Stromal cell of bone marrow (primary cell): ENCODE measurements at places on chromosomes 7 and 10.

- no peak for DNase-seq
Observed at GRCh38 chr10:132916421-132916841, 25.9 kb downstream of the CFAP46 start.

DNA sequence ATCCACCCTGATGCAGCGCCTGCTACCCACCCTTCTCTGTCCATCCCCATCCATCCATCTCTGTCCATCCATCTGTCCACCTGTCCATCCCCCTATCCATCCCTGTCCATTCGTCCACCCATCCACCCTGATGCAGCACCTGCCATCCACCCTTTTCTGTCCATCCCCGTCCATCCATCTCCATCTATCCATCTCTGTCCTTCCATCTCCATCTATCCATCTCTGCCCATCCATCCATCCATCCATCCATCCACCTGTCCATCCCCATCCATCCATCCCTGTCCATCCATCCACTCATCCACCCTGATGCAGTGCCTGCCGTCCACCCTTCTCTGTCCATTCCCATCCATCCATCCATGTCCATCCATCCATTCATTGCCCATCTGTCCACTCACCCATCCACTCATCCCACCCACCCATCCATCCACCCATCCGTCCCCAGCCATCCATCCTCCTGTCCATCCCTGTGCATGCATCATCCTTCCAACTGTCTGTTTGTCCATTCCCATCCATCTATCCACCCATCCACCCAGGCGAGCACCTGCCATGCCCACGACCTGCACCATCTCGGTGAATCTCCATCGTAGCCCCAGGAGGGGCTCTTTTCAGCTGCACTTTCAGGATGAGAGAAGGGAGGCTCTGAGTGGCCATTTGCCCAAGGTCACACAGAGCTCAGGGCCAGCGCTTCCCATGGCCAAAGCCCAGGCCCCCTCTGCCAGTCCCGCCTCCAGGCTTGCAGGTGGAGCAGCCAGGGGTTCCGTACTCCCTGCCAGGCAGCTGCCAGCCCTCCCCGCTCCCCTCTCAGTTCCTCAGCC, 137.4 kb downstream of the LHPP start:
- DNase-seq: no peak

DNA sequence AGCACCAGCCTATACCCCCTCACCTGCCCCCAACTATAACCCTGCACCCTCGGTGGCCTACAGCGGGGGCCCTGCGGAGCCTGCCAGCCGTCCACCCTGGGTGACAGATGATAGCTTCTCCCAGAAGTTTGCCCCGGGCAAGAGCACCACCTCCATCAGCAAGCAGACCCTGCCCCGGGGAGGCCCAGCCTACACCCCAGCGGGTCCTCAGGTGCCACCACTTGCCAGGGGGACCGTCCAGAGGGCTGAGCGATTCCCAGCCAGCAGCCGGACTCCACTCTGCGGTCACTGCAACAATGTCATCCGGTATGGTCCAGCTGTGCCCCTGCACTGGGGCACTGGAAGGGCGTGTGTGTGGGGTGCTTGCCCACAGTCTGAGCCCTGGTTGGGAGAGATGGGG, 40.0 kb upstream of the BMPR1A start:
- no peak for DNase-seq

DNA sequence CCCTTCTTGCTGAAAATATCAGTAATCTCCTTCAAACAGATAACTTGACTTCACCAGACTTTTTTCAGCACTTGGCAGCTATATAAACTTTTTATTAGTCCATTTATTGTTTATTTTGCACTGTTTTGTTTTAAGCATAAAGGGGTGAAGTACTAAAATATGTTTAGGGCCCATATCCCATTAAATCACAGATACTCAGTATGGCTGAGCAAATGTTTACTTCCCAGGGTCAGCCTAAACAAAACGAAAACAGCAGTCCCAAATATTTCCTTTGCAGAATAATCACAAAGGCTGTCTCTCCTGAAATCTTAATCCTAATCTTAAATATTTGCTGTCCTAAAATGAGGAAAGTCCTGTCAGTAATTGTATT, 649.6 kb downstream of the TNS3 start:
- DNase-seq: no peak

- DNase-seq: no peak
Observed at GRCh38 chr10:88497913-88498312, 85.2 kb downstream of the RNLS start.

GRCh38 chr10:78866731-78867554, 201.8 kb upstream of the ZMIZ1 start:
- no peak for DNase-seq

DNA sequence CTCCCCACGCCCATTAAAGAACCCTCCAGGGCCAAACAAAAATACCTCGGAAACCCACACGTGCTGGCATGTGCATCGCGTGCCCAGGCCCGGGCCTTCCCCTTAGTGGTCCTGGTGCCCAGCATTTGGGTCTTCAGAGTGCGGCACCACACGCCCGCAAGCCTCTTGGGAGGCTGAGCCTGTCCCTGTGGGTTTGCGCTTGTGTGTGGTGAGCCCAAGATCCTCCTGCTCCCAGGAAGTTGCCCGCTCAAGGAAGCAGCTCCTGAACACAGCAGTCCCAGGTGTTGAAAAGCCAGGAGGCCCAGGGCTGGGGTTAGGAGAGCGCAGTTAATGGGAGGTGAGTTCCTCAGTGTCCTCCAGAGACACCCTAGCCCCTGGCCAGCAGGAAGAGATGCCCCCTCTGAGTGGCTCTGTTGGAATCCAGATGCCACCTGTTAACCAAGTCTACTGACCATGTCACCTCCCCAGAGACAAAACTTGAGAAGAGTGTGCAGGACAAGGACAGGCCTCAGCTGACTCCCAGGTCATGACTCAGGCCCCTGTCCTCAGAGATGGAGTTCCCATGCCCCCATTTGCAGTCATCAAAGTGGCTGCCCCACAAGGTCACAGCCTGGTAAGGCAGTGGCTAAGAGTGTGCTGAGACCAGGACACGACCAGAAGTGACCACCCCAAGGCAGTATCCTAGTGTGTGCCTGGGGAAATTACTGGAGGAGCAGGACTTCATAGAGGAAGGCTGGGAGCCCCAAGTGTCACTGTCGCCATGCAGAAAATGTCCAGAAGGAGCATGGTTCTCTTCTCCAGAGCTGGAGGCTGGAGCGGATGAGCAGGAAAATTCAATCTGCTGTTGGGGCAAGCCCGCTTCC, 5.2 kb downstream of the FZD9 start:
- no peak for DNase-seq

DNA sequence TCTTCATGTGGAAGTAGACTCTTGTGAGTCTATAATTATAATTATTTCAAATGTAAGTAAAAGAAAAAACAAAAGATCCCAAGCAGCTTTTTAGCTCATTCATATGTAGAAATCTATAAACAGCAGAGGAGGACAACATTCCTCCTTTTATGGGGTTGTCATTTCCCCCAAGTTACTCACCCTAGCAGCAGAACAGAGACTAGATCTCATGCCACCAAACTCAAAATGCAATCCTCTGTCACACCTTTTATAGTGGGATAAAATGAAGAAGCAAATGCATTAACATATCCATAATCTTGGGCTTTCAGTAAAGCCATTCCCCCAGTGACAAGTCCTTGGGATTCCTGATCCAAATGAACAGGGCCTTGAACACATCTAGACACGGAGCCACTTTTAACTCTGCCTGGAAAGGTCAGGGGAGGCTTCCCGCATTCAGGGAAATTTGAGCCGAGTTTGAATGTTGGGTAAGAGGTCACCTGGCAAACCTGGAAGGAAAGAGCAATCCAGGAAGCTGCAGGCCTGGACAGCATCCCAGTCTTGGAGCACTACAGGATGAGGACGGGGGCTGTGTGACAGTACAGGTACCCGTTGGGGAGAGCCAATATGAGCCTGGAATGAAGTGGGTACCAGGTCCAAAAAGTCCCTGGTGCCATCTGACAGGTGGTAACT, 76.4 kb downstream of the DOCK4 start:
- no peak for DNase-seq

DNA sequence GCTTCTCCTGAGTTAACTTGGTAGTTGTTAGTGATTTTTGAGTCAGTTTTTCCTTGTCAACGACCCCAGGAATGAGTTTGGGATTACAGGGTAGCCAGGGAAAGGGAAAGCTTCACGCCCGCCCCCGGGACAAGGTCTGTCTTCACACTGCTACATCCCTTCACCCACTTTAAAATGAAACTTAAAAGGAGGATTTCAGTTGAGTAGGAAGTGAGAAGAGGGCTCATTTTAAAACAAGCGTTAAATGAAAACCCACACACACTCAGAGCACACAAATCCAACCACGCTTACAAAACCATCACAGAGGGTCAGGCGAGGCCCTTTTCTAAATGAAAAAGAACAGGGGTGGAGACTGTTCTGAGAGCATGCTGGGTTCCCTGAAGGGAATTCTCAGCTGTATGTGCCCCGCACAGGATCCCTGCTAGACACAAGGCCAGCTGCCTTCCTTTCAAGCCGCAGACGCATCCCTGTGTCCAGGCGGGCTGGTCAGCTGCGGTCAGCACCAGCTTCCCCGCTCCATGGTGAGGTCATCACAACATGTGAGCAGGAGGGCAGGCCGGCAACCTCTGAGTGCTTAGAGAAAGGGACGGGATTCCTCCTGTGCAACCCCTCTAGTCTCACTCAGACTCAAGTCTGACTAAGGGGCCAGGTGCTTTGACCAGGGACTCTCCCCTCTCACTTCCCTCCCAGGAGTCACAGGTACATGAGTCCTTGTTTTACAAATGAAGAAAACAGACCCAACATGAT, 111.8 kb downstream of the EGFR start:
- DNase-seq: peak; percentile 76

DNA sequence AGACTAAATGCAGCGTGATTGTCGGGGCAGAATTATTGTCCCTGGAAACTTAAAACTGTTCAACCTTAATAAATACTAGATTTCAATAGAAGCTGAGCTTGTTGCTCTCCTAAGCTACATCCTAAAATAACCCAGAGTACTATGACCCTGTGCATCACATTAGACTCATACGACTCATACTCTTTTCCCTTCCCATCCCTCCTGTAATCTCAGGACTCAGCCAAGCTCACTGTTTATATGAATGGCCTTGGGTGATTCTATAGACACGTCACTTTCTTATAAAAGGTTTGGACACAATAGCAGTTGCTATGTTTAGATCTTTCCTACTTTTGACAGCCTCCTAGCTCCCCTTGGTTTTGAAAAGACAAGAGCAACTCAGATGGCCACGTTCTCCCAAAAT, 17.2 kb downstream of the TCF7L2 start:
- peak; percentile 74 for DNase-seq

DNA sequence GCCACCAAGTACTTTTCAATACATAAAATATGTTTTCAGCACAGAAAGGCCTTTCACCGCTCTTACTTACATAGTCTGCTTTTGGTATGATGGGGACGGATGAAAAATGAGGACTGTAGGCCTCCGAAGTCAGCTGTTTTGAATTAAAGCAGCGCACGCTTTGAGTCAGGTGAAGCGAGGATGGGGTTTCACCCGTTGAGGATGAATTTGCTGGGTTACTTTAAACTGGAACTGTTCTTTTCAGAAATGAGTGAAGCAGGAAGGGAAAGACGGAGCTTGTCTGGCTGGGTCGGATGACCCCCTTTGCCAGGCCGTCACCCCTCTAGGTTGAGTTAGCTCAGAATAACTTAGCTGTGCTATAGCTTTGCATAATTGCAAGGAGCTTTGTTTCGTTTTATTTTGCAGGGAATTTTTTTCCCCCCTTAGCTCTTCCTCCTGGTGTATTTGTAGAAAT, 40.0 kb downstream of the CUX1 start:
- no peak for DNase-seq

GRCh38 chr7:51732116-51732515, 415.5 kb upstream of the COBL start:
- no peak for DNase-seq

DNA sequence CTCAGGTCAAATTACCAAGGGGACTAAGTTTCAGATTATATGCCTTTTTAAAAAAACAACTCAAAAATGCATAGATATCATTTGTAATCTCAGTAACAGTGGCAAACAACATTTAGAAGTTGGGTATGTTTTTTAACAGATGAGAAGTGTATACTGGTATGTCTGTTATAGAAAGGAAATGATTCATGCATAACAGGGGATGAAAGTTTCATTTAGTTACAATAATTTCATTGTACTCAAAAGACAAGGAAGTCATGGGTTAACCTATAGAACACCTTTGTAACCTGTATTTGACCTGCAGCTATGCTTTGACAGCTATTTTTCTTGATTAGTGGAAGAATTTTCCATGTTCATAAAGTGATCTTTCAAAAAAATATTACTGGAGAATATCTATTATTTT, 35.4 kb upstream of the FAM133B start:
- DNase-seq: no peak
